ENCODE measurements at places on chromosomes 5 and 9.

DNA sequence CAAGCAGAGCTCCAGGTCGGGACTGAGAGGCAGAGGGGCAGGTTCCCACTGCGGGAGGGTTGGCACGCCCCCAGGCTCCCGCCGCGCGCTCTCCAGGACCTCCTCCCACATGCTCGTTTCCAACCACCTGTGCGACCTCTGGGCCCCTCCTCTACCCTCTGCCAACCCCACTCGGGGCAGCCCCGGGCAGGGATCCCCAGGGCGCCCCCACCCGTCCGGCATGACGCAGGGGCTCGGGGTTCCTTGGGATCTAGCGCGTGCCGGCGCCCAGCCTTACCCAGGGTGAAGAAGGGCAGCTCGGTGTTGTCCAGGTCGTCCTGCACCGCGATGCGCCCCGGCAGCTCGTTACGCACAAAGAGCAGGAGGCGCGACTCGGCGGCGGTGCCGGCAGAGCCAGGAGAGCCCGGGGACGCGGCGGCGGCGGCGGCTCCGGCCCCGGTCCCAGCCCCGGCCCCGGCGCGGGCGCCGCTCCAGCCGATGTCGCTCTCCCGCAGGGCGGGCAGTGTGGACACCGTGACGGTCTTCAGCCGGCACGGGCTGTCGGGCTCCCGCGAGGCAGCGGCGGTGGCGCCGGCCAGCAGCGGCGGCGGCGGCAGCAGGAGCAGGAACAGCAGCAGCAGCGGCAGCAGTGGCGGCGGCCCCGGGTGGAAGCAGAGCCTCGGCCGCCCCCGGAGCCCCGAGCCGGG, 494 bp downstream of the ASTN2 start:
- no peak for DNase-seq

GRCh38 chr9:107174441-107174840, 108.6 kb upstream of the RAD23B start:
- DNase-seq, result no peak

DNA sequence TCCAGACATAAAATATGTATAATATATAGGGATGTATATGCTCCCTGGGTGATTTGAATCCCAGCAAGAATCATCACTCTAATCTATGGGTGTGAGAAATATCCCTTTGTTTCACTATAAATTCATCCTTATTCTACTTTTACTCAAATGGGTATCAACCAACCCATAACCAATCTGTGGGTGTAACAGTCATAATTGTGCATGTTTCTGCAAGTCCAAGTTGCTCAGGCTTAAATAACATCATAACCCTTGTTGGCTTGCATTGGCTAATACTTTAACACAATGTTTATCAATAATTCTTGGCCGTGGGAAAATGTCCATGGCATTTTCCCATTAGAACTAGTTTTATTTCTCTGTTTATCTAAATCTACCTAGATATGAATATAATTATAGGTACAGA, 530.5 kb upstream of the TLE4 start:
- no peak for DNase-seq

DNA sequence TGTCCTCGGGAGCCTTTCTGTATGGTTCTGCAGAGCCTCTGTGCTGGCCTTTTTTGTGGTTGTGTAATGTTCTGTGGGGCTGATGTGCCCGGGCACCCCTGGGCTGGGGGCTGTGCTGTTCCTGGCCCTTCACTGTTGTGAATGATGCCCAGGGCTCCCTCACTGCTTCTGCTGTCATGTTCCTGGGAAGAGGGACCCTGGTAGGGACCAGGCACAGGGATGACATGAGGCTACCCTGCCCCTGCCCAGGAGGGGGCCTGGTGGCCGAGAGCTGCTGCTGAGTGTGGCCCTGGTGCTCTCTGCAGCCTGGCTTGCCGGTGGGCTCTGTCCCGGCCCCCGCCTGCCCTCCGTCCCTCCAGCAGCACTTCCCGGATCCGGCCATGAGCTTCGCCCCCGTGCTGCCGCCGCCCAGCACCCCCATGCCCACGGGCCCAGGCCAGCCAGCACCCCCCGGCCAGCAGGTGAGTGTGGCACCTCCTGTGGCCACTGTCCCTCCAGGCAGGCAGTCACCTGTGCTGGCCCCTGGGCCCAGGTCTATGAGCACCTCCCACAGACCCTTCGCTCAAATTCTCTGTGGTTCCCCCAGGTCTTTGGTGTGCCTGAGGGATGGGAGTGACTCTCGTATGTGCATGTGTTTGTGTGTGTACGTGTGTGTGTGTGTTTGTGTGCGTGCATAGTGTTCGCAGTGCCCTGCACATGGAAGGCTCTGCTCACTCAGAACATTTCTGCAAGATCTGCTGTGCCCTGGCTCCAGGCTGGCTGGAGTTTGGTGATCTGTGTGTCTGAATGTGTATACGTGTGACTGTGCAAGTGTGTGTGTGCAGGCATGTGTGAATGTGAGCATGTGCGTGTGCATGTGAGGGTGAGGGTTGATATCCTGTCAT, 72.3 kb downstream of the WNK2 start:
- DNase-seq, result no peak

DNA sequence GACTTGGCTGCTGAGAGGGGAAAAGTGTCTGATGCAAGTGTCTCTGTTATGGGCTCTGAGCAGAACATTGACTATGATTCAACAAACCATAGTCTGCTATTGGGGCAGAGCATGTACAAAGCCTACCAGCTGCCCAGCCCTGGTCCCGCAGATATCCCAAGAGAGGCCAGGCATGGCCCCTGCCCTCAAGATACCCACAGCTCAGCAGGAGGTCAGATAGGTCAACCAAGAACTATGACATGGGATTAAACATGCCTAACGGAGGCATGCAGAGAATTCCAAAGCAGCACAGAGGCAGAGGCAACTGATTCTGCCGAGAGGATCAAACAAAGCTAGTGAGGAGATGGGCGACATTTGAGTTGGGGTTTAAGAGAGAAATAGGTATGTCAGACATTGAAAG, 39.9 kb upstream of the CPLX2 start:
- no peak for DNase-seq

DNA sequence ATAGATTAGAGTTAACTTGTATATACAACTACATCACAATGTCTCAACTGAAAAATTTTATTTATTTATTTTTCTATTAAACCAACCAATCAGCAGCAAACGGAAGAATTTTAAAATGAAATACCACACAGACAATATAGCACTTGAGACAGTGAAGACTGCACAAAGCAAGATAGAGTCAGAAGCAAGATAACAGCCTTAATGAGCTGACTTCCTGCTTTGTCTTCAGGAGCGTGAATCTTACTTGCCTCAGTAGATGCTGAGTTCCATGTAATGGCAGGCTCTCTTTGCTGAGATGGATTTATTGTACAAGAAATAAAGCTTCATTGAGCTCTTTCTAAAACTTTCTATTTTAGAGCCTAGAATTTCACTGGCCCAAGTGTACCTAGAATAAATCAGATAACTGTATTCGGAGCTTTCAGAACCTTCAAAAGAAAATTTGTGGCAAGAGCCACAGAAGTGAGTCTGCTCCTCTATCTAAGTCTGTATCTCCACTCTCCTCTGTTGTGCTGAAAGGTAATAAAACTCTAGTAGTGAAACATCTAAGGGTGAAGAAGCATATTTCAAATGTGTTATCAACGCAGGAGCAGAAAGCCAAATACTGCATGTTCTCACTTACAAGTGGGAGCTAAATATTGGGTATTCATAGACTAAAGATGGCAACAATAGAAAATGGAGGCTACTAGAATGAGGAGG, 83.3 kb upstream of the ANKRD55 start:
- no peak for DNase-seq

DNA sequence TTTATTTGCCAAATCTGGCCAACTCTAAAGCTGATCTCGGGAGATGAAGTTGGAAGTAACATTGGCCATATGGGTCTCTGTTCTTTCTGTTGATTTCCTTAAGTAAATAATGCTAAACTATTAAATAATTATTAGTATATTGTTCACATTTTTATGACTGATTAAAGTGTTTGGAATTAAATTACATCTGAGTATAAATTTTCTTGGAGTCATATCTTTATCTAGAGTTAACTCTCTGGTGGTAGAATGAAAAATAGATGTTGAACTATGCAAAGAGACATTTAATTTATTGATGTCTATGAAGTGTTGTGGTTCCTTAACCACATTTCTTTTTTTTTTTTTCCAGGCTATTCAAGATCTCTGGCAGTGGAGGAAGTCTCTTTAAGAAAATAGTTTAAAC, 9.3 kb upstream of the FGF18 start:
- no peak for DNase-seq
